Right cardiac atrium (tissue), 5 donors: ENCODE measurements at places on chromosomes 3 and 15. TPM values are rescaled to one million over a fixed set of nuclear protein-coding genes. Genes with fewer than 3 reads are reported as not detected.

Gene AADACL2
- total RNA-seq = not detected

Gene RAB6B
- 34.8 TPM for total RNA-seq

Gene TMEM202
- total RNA-seq = not detected

Gene STX19
- not detected for total RNA-seq

Gene PPARG
- 18.9 TPM for total RNA-seq

Gene MASP1
- total RNA-seq = 30.5 TPM

Gene CCDC71
- 13.3 TPM for total RNA-seq

- no peak for DNase-seq
Measured at GRCh38 chr3:113232342-113232741, 21.0 kb downstream of the BOC start.

DNA sequence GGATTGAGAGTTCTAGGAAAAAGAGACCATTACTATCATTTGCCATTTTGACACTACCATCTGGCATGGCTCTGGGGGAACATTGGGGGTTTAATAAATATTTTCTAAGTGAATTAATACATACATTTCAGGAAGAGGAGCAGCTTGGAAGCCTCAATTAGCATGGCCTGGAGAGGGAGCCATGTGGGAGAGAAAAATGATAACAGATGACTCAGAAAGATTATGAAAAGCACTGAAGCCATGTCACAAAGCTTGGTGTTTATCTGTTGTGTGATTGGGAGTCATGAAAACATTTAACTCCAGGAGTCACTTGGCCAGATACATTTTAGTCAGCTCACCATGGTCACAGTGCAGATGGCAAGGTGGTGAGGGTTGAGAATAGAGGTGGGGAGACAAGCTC is 121.0 kb downstream of the SSR3 start:
- no peak for DNase-seq

DNA sequence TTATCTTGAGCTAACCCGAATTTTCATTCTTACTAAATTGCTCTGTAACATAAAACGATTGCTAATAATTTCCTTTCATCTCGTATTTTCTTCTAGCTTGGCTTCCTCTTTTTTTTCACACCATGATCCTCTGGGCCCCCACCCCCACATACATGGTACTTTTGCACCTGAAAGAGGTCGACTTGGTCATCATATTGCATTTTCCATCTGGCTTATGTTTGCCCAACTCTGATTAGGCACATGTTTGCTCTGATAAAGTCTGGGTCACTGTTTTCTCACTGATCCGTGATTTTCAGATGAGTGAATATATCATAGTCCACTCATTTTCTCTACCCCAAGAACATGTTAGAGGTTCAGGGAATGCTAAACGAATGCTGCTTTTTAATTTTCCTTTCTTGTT is 49.5 kb downstream of the ARRDC4 start:
- no peak for DNase-seq

GRCh38 chr3:53199834-53200233 is 38.8 kb downstream of the PRKCD start:
- no peak for DNase-seq

- no peak for DNase-seq
Measured at GRCh38 chr3:16687221-16687620, 82.0 kb upstream of the DAZL start.

- no peak for DNase-seq
Measured at GRCh38 chr3:60307562-60308199, 943.6 kb downstream of the FHIT start.

- peak; percentile 72 for DNase-seq
Measured at GRCh38 chr3:194540274-194540905, 53.6 kb upstream of the ATP13A3 start.

- DNase-seq = no peak
Measured at GRCh38 chr15:99421172-99421656, 144.6 kb upstream of the MEF2A start.

DNA sequence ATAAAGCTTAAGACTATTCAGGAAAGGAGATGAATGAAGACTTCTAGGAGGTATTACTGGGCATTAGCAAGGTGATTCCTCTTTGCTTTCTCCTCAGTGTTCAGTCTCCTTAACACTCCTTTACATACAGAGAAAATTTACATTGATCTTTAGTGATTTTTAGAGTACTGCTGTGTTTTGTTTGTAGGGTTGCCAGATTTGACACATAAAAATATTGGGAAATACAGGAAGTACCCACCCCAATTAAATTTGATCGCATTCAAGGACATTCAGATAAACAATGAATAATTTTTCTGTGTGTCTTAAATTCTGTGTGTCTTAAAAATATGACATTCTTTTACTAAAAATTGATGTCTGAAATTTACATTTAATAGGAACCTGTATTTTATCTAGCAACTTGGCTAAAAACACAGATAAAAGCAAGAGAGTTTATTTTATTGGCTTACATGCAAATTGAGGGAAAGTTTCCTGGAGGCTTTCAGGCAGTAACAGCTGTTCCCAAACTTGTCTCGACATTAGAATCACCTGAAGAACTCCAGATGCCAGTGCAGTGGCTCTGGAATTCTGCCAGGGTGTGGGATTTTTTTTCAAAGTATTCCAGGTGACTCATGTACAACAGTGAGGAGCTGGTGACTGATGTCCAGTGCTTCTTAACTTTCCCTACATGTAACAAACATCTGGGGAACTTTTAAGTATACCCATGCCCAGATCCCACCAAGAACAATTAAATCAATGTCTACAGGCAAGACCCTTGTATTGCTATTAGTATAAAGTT is 23.4 kb upstream of the PLOD2 start:
- no peak for DNase-seq

DNA sequence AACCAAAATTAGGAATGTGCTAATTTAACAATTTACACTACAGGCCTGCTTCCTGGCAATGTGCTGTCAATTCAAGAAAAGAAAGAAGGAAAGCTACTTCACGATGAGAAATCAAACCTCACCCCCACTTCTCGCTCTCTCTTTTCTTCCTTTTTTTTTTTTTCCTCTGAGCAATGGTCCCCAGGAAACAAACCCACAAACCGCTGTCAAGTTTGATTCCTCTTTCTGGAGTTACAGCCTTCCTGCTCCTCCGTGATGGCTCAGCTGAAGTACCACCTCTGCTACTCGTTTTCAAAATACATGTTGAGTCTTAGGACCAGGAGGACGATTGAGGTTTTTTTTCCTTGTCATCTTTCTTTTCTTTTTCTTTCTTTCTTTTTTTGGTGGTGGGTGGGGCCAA is 3.4 kb upstream of the TRIM71 start:
- no peak for DNase-seq

GRCh38 chr3:127104586-127104985 is 88.3 kb upstream of the PRR23E start:
- no peak for DNase-seq

GRCh38 chr3:55452886-55453285 is 34.2 kb downstream of the WNT5A start:
- DNase-seq = no peak

DNA sequence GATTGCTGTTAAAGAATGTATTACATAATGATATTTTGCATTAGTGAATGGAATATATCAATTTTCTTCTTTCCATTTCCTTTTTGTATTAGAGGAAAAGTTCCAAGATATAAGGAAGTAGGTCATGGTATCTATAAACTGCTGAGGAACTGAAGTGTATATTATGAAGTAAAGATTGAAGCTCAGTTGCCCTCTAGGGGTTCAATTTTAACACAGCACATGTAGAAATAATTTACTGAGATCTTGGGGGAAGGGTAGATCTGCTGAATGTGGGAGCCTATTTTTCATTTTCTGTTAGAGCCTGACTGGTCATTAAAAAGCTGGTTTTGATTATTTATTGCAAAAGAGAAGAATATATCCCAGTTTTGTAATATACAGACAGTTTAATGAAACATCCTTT is 45.2 kb downstream of the CMC1 start:
- no peak for DNase-seq

GRCh38 chr15:90062023-90062442 is 40.2 kb downstream of the IDH2 start:
- DNase-seq = peak; percentile 84
